ENCODE measurements at places on chromosomes 11 and 22.
A peak's percentile ranks its signal among the peaks of the same experiment; 100 is the strongest.

DNA sequence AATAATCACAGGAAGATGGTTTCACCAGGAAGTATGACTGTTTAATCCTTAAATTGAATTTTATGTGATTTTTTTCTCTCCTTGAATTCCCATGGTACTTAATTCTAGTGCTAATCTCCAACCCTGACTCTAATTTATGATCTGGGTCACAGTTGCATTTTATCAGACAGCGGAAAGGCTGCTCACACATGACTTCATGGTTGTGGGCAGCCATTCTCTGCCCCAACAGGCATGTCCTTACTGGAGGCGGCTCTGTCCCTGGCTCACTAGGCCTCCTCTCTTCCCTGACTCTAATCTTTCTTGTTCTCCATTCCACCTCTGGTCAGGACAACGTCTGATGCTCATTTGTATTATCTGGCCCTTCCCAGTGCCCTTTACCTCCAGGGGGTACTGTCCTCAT, 184.4 kb downstream of the CHST1 start:
- DNase-seq, result no peak

DNA sequence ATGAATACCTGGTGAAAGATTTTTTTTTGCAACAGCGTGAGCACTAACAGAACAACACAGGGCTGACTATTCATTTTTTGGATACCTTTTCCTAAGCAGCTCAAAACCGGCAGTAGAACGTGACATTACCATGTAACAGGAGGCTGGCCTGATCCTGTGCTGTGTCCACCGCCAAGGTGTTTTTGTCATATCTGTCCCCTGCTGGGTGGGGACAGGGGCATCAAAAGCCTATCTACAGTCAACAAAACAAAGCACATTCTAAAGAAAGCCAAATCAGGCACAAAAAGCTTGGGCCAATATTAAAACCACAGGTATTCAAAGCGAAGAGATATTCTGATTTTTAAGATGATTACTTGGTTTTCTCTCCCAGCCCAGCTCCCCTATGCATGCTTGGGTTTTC, 151.2 kb downstream of the LRRC4C start:
- DNase-seq, result no peak

DNA sequence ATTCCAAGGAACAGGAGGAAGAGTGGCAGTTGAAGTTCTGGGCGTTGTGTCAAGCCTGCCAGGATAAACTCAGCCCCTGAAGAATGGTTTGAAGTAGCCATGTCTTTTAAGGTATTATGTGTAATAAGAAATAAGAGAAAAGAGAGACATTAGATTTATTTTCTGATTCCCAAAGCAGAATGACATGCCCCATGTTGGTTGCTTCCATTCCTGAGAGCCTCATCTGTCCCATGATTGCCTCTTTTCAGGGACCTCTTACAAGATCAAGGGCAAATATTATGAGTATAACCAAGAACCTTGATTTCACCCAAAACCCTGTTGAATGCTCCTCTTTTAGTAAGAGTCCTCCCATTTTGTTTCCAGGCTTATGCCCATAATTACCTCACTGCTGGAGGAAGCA, at the start of gene OR8D2:
Gene OR8D2 (minus strand): TSS at position 101 of the 400 bp plus-strand sequence. CDS start 0 bp downstream, at position 101.
- no peak for DNase-seq

DNA sequence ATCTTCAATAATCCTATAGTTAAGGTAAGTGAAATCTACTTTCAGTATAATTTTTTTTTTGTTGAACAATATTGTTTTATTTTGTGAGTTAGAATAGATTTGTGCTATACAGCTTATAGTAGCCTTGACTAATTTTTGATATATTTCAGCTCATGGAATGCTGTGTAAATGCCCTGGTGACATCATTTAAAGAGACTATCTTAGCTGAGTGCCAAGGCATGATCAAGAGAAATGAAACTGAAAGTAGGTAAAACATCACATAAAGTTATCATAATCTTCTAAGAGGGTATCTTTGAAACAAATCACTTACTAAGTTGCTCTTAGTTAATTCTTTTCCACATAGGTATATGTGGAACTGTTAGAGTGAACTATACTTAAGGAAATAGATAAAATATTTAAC, 51.4 kb upstream of the ACAT1 start:
- DNase-seq, result no peak

GRCh38 chr11:33920838-33921613, 29.1 kb upstream of the LMO2 start:
- DNase-seq, result peak; percentile 67

- DNase-seq, result peak; percentile 64
Measured at GRCh38 chr11:120336641-120337354, 585 bp downstream of the ARHGEF12 start.

DNA sequence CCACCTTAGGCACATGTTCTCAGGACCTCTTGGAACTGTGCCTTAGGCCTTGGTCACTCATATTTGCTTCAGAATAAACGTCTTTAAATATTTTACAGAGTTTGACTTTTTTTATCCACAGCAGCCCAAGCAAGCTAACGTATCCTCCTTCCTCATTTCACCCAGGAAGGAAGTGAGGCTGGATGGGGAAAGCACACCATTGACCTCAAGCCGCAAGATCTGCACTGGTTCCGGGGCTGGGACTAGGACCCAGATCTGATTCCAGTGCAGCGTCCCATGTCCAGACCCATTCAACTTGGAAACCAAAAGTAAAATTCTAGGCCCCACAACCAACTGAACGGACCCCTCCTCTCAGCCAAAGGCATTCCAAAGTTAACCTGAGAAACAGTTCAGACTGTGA, 2.4 kb upstream of the LGALS12 start:
- DNase-seq, result peak; percentile 81

Data from suppressor macrophage (primary cell).